Aorta (tissue), 5 donors: ENCODE measurements at places on chromosomes 6 and 20. TPM values are rescaled to one million over a fixed set of nuclear protein-coding genes. Genes with fewer than 3 reads are reported as not detected.

SCRT2 gene
- total RNA-seq: not detected

SLC17A3 gene
- not detected for total RNA-seq

DLK2 gene
- not detected for total RNA-seq

TFAP2B gene
- not detected for total RNA-seq

BTNL2 gene
- total RNA-seq: not detected

RPP21 gene
- 32.8 TPM for total RNA-seq

SYNE1 gene
- total RNA-seq: 324 TPM

DNA sequence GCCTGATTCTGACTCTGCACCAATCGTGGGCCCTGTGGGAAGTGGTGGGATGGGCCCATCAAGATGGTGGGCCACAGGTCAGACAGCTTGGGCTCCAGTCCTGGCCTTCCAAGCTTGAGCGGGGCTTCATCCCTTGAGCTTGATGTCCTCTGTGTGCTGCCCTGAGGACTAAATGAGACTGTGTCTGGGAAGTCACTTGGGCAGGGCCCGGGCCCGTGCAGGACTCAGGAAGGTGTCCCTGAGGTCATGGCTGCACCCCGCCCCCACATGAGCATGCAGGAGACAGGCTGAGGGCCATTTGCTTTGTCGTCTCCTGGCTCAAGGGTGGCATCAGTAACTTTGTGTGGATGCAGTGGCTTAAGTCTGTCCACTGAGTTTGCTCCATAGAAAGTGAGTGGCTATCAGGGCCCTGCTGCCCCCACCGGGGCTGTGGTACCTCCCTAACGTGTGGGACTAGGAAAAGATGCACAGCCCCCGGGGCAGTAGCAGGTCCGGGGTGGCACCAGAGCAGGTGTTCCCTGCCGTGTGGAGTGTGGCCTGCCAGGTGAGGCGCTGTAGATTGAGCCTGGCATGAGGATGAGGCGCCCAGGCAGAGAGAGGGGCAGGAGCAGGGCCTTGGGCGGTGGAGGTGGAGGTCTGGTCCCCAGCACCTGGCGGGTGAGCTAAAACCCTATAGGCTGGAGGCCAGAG lies 298.6 kb downstream of the TAF4 start:
- DNase-seq: peak; percentile 63

- no peak for DNase-seq
Measured at GRCh38 chr6:153340568-153340967, 209.5 kb upstream of the RGS17 start.

- no peak for DNase-seq
Measured at GRCh38 chr6:125154761-125155135, 1.2 kb downstream of the TPD52L1 start.

DNA sequence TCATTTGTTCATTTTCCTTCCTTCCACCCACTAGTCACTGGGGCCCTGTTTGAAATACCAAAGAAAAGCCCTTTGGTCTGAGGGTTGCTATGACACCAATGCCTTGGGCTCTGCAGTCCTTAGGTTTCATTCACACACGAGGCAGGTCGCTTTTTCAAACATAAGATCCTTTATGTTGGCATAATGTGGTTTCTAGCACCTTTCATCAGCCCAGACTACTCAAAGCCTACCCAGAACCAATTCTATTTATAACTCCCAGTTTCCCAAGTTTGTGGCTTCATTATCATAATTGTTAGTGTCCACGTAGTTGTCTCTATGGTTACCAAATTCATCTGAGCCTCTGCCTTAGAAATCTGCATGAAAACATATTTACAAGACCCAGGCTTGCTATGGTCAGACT lies 6.6 kb upstream of the TP53RK start:
- no peak for DNase-seq

DNA sequence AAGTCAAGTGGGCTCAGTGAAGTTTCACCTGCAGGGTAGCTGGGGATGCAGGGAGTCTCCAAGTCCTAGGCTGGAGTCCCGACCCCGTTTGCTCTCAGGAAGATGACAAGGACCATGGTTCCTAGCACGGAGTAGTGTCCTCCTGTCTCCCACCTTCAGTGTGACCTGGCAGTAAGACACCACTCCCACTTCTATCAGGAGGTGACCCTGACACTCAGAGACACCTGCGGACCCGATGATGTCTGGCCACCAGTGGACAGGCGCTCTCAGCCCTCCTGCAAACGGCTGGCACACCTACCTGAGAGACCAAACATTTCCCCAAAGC lies 1.1 kb downstream of the SOD2 start:
- no peak for DNase-seq

DNA sequence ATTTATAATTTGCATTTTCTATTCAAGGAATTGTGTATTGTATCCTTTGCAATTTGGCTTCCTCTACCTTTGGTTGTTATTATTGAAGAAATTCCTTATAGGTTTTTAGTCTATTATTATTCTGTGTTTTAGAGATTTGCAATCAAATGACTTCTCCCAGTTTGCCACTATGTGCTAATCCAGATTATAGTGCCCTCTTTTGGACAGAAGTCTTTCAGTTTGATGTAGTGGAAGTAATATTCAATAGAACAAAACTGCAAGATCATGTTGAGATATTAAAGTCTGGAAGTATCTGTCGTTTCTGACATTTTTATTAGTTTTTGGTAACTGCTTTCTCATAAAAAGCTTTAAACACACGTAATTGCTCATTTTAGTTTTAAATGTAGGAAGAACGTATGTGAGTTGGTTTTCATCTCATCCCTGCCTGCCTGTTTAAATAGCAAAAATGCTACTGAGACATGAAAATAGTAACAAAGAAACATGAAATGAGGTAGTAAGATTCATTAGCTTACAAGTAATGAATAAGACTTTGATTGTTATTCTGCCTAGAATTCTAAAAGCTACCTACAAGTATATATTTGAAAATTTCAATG lies 72.8 kb downstream of the RTN4IP1 start:
- no peak for DNase-seq

GRCh38 chr6:63882208-63882607 lies 246.6 kb downstream of the PHF3 start:
- no peak for DNase-seq

DNA sequence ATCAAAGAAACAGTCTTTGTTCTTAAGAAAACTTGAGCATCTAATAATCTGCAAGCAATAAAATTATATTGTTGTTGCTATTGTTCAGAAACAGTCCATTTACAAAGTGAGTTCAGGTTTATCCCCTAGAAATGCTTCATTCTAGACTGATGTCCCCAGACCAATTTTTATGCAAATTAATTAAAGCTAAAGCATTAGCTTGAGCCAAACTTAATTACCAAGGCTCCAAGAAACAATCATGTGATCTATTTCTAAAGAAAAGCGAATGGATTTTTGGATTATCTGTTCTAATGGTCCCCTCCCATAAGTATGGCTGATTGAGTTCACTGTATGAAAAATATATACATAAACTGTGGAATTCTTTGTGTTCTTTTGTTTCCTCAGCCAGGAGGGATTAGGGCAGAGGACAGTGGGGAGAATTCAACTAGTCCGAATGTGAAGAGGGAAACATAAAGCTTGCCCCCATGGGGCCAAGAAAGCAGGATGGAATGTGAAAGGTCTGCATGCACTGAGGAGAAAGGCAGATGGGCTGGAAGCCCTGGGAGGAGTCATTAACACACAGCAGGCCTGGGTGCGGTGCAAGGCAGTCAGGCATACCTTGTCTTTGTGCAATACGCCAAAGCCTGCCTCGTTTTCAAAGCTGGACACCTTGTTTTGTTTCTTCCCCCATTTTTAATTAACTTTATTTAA lies 597.1 kb downstream of the KIF16B start:
- DNase-seq: no peak

DNA sequence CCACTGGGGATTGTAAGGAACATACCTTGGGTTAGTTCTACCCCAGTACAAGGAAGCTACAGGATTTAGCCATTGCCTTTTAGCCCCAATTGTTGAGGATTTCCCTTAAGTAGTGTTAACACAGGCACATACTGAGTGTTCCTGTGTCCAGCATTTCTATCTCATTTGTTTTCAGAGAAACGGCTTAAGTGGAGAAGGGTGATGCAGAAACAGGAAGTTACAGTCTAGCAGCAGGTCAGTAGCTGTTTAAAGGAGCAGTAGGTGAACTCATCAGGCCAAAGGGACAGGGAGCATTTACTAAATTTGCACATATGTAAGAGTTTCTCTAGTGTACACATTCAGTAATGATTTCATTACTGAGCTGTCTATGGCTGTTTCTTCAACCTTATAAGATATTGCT lies 644.2 kb upstream of the GJE1 start:
- no peak for DNase-seq

DNA sequence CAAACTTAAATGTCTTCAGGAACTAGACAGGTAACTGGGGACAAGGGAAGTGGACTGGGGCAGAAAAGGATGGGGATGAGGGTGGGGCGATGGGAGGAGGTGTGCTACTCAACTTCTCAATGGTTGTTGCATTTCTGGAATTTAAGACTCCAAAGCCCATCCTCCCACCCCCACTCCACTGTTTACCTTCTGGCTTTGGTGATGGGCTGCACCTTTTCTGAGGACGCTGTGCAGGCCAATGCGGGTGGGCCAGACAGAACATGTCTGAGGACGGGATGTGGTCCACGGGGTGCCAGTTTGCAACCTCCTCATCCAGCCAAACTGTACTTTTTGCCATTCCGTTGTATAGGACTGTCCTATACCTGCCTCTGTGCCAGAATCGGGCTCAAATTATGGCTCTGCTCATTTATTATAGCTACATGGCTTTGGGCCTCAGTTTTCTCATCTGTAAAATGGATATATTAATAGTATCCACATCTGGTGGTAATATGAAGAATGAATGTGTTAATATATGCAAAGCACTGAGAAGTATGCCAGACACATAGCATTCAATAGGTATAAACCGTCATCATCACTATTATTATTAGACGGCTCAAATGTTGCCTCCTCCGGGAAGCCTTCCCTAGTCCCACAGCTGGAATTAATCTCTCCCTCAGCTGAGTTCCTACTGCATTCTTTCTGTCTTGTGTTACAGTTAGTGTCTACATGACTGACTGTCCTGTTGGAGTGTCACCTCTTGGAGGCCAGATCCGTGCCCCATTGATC lies 31.0 kb upstream of the VEGFA start:
- DNase-seq: peak; percentile 33

DNA sequence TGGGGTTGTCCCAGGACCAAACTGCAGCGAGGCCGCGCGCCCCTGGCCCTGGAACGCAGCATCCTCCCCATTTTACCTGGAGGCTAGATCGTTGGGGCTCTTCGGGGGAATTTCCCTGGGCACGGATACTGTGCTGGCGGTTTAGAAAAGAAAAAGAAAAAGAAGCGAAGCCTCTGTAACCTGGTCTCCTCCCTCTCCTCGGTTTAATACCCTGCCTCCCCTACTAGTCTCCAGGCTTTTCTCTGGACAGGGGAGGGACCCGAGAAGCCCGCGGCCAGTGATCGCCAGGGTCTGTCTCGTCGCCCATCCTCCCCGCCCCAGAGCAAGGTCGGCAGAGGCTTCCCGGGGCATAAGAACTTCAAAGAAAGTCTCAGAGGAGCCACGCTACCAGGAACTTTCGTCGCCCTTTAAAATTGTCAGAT lies 6.1 kb upstream of the LAMP5 start:
- no peak for DNase-seq

DNA sequence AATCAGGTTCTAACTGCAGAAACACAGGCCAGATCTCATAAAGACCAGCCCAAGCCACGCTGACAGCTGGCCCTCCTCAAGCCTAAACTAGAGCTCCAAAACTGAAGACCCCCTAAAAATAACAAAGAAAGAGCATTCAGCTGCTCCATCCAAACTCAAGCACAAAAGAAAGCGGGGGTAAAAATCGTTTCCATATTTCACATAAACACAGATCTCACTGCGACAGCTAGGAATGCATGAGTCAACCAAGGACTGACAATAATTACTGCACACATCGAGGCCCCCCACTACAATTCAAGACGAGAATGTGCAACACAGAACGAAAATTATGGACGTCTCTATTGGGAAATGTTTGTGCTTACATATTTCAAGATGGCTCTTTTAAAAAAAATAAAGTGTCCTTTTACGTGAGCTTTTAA lies 31.1 kb downstream of the CNKSR3 start:
- DNase-seq: no peak
